Peyer's patch (tissue), 4 donors: ENCODE measurements at places on chromosomes 5 and 9.

- no peak for DNase-seq
These were observed 28.9 kb downstream of the DCP2 start for GRCh38 chr5:113005454-113005853.

- no peak for DNase-seq
These were observed 336.8 kb upstream of the RGMB start for GRCh38 chr5:98436667-98437066.

- DNase-seq: no peak
These were observed 393.8 kb downstream of the PLK2 start for GRCh38 chr5:58066076-58066475.

DNA sequence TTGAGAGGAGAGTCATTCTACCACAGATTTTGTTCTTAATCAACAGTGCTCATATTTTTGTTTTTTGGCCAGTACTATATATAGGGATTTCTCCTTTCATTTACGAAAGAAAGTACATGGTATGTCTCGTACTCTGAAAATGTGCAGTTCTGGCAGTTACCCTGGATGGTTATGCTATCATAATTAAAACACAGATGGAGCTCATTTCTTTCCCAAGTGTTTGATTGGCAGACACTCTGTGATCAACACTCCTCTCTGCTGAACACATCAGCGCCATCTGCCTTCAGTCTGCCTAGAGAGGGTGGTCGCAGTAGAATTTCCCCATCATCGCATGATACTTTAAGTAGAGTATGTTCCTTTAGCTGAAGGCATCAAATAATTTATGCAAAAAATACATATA is 64.5 kb downstream of the PAM start:
- no peak for DNase-seq

GRCh38 chr9:133861692-133862091 is 123.5 kb upstream of the SARDH start:
- DNase-seq: no peak

- no peak for DNase-seq
These were observed 272.3 kb downstream of the NTRK2 start for GRCh38 chr9:84941792-84942191.
